ENCODE measurements at places on chromosomes 12 and 14.

DNA sequence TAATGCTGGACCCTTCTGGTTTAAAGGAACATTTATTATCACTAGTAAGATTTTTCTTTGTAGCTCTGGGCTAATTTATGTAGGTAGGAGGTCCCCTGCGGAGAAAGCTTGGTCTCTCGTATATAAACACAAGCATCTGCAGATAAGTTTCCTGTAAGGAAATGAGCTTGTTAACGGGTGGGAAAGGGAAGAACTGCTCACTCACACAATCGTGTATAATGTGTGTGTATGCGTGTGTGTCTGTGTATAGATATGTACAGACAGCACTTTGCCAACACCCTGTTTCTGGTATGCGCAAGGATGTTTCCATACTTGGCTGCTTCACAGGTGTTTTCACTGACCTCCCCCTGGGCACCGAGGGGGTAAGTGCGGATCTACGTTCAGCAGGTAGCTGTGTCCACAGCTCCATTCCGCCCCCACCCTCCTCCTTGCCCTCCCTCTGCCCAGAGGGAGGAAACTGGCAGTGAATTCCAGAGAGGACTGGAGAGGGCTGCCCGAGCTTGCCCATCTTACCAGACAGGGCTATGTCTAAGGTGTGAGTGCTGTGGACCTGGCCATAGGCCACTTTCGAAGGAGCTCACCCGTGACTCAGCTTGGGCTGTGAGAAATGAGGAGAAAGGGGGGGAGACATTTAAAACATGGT is 65.2 kb downstream of the NINJ2 start:
- DNase-seq: no peak

GRCh38 chr12:98719515-98720504 is 74.7 kb downstream of the APAF1 start:
- DNase-seq: no peak

DNA sequence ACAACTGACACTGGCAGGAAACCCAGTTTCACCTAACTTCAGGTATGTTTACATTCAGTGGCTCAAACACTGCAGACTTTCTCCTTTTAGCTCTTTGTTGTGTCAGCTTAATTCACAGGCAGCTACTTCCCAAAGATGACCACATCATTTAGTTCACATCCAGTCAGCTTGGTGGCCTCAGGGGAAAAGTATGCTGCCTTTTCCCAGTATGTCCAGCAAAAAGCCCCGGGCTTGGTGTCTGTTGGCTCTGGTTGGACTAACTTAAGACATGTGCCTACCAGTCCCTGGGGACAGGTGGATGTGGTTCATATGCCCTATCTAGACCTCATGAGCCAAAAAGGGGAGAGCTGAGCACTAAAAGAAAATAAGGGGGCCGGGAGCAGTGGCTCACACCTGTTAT is 56.4 kb downstream of the GOLGA5 start:
- no peak for DNase-seq

DNA sequence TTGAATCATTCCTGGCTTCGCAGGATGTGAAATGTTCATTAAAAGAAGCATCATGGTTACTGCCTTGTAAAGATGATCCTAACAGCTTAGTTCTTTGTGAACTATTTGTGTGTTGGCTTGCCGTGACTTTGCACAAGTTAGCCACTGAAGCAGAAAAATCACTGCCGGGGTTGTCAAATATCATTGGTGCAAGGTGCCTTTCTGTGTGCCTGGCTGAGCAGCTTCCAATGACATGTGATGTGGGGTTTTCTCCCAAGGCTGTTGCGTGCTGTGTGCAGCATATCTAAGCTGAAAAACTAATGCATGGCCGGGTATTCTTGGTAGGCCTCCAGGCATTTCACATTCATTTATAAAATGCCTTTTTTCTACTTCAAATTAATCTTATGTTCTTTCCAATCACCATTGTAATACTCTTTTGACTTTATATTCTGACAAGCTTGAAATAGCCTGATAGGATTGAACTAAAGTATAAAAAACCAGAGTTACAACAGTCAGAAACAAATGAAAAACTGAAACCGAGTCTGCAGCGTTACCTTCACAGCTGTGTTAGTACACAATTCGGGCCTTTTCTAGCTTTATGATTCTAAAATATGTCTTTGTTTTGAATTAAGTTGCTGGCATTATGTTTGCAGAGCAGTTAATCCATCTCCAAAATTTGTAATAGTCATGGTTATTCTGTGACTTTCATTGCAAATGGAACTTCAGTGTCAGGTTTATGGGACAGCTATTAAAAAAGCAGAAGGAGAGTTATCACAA is 222.1 kb downstream of the SYT1 start:
- DNase-seq: no peak

GRCh38 chr12:104751594-104751993 is 206.5 kb downstream of the SLC41A2 start:
- DNase-seq: no peak

DNA sequence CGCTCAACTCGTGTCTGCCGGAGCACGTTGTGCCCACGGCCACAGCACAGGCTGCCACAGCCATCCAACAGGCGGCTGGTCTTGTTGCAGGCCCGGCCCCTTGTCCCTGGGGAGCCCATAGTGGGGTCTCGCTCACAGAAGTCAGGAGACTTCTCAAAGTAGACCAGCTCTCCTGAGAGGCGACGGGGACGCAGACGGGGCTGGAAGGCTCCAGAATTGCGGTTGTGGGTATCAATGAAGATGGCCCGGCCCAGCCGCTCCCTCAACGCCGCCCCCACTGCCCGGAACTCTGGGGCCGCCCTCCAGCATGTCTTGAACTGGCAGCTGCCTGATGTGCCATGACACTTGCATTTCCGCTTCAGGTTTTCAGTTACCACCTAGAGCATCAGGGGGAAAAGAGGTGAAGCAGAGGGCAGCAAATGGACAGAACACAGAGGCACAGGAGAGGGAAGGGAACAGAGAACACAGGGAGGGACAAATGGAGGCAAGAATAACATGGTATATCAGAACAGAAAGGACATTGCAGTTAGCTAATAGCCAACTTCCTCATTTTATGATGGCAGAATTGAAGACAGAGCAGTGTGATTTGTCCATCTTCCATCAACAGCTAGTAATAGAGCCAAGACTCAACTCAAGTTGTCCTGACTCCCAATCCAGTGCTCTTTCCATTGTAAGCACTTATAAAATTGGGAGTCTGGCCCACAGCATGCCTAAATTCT is 5.2 kb downstream of the WNT10B start:
- DNase-seq: no peak

DNA sequence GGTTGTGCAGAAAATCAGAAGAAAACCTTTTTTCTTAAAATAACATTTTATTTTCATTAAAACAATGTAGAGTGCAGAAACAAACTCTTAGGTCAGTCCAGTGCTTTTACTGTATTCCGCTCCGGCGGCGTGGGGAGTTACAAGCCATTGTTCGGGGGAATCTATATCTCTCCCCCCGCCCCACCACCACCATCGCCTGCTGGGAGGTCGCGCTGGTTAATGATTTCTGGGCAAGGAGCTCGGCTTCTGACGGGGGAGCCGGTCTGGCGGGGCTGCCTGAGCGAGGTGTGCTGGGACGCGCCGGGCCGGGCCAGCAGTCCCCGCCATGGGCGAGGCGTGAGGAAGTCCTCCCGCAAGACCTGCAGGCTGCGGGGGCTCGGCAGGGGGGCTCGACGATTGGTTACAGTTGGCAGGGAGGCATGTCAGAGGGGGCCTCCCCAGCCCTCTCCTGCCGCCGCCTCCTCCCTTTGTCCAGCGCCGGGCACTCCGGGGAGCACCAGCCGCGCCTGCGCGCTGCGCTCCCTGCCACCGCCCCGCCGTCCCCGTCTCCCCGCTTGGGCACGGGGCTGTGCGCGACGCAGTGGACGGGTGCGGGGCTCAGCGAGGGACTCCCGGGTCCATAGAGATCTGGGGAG is 1.0 kb upstream of the DUSP6 start:
- DNase-seq: no peak

DNA sequence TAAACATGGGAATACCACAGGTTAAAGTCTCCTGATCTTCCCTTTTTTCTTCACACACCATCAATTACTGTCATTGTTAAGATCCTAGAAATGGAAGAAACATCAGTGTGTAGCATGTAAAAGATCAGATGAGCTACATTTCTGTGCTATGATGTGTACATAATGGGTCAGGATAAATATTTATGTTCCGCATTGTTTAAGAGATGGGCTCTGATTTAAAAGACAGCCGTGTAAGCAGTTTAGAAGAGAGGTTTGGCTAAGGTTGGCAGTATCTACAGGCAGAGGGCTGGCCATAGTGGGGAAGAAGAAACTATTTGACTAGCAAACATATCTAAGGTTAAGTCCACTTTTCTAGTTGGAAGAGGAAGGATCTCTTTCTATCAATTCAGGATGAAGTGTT is 49.4 kb downstream of the LRRC9 start:
- DNase-seq: no peak

DNA sequence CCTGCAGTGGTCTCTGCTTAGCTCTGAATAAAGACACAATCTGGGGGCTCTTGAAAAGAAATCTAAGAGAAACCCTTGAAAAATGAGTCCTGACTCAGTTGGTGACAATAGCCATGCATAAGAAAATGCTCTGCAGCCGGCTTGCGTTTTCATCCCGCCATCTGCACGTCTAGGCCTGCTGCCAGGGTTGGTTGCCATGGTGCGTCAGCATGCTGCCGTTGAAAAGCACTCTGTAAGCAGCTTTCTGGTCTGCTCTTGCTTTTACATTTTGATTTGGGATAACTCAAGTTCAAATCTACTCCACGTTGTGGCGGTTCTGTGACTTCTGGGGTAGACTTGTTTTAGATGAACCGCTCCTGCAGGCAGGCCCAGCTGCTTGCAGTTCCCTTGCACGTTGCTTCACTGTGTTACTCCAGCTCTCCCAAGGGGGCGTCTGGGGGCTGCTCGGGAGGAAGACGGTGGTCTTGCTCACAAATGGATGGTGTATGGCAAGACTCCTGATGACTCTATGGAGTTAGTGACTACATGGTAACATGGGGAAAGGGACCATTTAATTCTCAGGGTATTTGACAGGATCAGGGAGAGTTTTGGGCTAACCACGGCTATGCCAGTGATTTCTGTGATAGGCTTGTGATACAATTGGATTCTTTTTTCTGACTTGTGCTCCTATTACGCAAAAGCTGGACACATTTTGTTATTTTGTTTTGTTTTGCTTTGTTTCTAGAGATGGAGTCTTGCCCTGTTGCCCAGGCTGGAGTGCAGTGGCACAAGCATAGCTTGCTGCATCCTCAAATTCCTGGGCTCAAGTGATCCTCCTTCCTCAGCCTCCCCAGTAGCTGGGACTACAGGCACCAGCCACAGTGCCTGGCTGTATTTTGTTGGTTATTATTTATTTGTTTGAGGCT is 15.8 kb downstream of the WNT5B start:
- DNase-seq: peak; percentile 63

GRCh38 chr14:35047976-35048513 is 2.0 kb downstream of the FAM177A1 start:
- no peak for DNase-seq

DNA sequence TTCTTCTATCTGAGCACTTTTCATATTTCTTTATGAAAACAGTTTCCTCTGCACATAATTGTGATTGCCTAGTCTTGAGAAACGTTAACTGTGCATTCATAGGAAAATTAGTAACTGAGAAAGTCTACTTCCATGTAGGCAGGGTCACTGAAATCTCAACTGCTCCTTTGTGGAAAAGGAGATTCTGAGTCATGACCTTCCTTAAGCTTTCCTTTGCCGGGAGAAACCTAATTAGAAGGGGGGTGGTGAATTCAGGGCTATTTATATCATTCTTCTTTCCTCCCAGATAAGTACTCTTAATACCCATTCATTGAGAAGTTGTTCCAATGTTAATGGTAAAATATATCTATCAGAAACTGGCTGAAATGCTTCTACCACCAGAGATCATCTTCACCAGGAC is 751.0 kb upstream of the TMEM132C start:
- no peak for DNase-seq

GRCh38 chr12:52839436-52840105 is 5.5 kb upstream of the KRT79 start:
- DNase-seq: no peak

GRCh38 chr12:20620261-20620660 is 74.9 kb upstream of the SLCO1C1 start:
- DNase-seq: no peak

- no peak for DNase-seq
Measured at GRCh38 chr12:32305163-32305562, 94.2 kb upstream of the FGD4 start.

DNA sequence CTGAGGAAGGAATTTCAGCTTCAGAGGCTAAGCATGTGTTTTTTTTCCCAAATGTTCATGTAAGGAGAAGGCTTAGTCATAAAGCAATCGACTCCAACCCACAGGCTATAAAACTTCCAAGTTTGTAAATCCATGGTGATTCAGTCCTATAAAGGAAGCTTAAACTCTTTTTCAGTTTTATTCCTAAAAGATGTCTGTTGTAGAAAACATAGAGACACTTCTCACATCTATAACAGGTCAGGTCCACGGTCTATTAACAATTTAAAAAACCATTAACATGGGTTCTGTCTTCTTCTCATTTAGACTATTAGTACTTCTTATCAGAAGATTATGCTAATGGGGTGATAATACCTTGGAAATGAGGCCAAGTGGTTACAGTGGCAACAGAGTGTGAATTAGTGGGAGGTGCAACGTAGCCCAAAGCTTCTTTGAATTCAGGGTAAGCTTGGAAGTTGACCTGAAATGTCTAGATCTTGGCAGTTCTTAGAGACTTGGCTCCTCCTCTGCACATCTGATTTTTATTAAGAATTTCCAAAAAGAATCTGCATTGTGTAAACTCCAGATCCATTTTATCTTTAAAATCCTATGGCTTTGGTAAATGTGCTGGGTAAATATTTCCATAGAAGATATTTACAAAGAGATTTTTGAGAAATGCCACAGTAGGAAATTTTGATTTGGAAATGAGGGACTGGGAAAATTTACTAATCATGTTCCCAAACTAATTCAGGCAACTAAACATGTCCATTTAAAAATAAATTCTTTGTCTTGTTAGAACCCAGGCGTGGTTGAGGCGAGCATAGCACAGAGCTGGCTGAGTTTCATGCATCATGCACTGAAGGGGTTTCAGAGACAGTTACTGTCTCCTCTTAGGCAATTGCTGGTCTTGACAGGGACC is 86.4 kb downstream of the EML1 start:
- no peak for DNase-seq

DNA sequence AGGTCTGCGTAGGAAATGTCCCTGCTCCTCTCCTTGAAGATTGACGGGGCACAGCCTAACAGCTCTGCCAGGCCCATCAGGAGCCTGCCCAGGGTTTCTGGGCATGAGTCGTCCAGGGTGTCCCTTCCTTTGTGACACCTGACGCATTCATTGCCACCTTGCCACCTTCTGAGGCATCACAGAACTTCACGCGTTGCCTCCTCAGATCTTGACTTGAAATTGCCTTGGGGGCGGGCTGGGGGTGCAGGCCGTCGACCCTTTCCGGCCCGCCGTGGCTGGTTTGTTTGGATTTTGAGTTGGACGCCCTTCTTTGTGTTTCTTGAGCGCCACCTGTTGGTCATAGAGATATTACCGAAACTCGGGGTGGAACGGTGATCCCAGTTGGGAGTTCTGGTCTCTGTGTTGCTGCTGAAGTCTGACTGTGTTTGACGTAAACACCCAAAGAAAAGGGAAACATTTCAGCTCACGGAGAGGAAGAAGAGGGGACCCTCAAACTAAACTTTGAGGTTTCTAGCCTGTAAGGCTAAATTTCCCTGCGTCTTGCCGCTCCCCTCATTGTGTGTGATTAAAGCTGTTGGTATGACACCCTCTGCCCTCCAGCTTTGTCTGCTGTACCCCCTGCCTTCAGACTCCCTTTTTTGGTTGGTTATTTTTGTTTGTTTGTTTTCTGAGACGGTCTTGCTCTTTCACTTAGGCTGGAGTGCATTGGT is 44.6 kb downstream of the MLXIP start:
- DNase-seq: no peak

Measured in DMS 273 treated with DMSO at 0.1 percent for 48 hours (cell line).